Left kidney (tissue), 8 donors: ENCODE measurements at places on chromosomes 7 and 10. TPM values are rescaled to one million over a fixed set of nuclear protein-coding genes. Genes with fewer than 3 reads are reported as not detected.

BZW2 gene
- polyA plus RNA-seq: 84.2 TPM

KLLN gene
- polyA plus RNA-seq: 1.5 TPM

LRRC18 gene
- 0.20 TPM for polyA plus RNA-seq

PRTFDC1 gene
- 46.0 TPM for polyA plus RNA-seq

SH2D4B gene
- 0.15 TPM for polyA plus RNA-seq

MYO1G gene
- polyA plus RNA-seq: 0.53 TPM

TMEM273 gene
- polyA plus RNA-seq: 2.0 TPM

GIMAP7 gene
- polyA plus RNA-seq: 12.4 TPM

HMX3 gene
- polyA plus RNA-seq: not detected
